ENCODE measurements at places on chromosomes 13 and 19.

DNA sequence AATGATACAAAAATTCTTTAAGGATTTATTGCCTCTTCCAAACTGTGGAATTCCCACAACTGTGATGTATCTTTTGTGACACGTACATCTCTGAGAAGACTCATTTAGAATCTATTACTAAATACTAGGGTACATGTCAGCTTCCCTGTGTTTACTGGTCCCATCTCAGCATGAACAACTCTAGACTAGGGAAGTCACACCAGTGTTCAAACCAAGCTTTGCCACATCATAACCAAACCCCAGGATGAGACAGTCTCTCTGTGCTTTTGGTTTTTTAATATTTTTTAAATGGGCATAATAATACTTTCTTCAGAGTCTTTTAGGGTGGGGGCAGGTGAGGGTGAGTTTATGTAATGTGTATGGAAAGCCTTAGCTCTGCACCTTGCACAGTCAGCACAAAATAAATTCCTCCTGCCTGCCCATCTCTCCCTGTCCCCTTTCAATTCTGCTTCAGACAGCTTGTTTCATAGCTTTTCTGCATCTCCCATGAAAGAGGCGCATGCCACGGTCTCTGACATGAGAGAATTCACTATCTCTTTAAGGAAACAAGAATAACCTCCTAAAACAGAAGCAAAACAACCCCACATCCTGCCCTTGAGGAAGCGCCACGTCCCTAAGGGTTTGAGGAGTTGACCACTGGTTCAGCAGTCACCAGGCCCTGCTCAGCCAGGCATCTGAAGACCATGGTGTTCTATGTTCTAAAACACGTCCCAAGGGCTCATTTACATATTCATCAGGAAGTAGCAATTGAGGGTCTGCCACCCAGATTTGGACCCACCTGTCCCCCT is 174.5 kb downstream of the USP12 start:
- DNase-seq, result no peak

DNA sequence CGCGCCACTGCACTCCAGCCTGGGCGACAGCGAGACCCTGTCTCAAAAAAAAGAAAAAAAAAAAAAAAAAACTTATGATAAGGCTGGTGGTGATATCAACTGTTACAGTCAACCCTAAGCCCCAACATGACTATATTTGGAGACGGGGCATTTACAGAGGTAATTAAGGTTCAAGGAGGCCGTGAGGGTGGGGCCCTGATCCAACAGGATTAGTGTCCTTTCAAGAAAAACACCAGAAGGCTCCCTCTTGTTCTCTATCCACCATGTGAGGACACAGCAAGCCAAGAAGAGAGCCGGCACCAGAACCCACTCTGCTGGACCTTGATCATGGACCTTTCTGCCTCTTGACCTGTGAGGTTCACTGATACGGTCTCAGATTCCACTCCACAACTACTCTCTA is 14.1 kb downstream of the MIER2 start:
- DNase-seq, result no peak

GRCh38 chr13:50187352-50188029 is 172.2 kb downstream of the KCNRG start:
- DNase-seq, result no peak

DNA sequence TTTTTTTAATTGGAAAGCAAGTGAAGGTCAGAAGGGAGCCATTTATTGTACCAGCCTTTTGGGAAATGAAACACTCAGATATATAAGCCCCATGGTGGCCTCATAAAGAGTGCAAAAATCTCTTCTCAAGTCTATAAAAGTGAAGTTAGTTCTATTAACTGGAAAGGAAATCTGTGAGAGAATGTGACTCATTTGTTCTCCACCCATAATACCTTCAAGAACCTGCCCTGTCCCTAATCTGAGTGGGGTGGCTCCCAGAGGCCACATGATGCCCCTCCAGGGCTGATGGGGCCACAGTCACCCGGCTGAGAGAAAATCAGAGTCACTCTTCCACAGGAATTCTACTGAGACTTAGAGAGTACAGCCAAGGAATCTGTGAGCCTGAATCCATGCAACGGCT is 65.8 kb upstream of the SERP2 start:
- no peak for DNase-seq

GRCh38 chr19:15197942-15198341 is 2.9 kb downstream of the NOTCH3 start:
- DNase-seq, result no peak

GRCh38 chr19:5492635-5493409 is 37.6 kb downstream of the ZNRF4 start:
- DNase-seq, result no peak

DNA sequence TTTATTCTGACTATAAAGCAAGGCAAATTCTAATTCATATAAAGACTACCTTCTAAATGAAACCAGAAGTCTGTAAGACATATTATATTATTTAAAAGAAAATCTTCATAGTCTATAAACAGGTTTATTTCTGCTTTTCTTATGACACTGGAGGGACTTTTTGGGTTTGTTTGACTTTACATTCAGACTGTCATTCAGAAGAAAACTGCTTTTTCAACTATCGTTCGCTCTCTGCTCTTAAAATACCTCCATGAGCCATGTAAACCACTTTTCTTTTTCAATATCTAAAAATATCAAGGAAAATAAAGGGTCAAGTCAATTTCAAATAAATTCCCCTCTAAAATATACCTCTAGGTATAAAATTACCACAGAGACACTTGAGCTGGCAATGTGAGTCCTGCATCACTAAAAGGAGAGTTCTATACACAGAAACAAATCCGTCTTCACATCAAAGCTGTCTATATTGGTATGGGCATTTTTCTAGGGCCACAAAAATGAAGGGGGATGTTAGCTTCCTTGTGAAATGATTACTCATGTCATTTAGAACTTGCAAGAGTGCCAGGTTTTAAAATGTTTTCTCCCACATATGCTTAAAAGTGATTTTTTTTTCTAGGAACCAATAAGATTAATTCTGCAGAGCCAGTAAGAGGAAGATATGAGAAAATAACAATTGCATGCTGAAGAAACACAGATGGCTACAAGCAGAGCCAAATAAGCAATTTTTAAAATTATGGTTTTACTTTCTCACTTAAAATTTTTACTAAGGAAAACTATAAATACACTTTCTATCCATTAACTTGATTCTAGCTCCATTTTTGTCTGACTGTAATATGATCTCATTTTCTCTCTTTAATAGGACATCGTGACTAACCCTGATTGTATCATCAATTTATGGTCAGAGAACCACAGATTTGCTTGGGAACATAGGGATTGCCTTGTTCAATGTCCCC is 181.8 kb downstream of the TBC1D4 start:
- no peak for DNase-seq

- no peak for DNase-seq
These were observed 117.7 kb downstream of the LHFPL6 start for GRCh38 chr13:39485314-39485700.

GRCh38 chr19:4660993-4661392 is 9.1 kb downstream of the MYDGF start:
- no peak for DNase-seq

DNA sequence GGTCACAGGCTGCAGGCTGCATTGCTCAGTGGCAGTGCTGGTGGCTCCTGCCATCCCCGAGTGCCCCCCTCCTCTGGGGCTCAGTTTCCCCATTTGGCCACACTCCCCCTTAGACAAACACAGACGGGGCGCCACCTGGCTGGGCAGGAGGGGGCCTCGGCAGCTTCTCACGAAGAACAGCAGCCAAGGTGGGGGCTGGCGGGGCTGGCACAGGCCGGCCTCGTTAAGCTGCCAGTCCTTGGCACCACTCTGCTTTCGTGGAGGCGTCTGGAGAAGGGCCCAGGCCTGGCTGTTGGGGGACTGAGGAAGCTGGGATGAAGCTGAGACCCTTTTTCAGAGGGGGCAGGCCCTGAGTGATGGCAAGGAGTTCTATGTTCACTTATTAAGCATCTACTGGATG is 3.7 kb upstream of the ZNRF4 start:
- no peak for DNase-seq

DNA sequence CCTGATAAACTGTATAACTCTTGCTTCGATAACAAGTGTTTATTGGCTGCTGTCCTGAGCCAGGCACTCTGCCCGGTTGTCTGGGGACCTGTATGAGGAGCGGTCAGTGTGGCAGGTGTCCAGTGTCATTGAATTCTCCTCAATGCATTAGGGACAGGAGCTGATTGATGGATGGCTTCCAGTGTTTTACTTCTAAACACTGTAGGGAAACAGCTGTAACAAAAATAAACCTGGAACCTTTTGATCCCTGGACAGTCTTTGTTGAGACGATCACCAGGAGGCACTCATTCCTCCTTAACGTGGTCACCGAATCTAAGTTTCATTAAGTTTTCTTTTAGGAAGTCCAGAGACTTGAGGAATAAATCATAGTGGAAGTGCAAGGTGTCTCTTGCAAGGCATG is 17.9 kb downstream of the UBAC2 start:
- no peak for DNase-seq

- no peak for DNase-seq
These were observed 22.1 kb upstream of the SACS start for GRCh38 chr13:23455401-23456185.

GRCh38 chr19:29503140-29503758 is 22.5 kb upstream of the VSTM2B start:
- DNase-seq, result no peak

- no peak for DNase-seq
These were observed 167.5 kb downstream of the URI1 start for GRCh38 chr19:30109565-30109964.

- no peak for DNase-seq
These were observed 9.3 kb upstream of the CPAMD8 start for GRCh38 chr19:17035842-17036424.

DNA sequence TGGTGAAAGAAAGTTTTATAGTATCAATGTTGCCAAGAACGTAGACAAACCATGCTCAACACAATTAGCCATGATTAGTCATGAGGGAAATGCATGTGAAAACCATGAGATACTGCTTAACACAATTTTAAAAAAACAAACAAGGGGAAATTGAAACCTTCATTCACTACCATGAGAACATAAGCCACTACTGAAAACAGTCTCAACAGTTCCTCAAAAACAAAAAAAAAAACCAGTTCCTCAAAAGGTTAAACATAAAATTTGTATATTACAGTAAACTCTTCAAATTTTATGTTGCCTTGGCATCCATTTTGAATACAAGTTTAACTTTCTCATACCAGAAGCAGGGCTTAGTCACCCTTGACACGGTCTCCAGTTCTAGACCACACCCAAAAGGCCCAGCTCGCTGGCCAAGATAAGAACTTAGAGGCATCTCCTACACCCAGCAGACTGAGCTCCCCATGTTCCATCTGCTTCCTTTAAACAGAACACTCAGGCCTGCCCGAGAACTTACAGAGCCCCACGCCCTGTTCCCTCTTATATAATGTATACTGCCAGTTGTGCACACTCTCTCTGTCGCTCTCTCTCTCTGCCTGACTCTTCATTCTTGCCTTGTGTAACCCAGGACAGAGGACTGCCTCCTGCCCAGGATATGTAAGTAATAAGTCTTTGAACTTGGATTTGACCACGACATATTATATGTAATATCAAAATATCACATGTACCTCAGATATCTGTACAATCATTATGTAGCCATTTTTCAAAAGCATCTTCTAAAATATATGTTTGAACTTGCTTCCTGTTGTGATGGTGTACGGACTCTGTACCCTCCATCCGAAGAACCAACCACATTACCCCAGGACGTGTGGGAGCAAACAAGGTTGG is 67.4 kb downstream of the STK24 start:
- DNase-seq, result no peak

DNA sequence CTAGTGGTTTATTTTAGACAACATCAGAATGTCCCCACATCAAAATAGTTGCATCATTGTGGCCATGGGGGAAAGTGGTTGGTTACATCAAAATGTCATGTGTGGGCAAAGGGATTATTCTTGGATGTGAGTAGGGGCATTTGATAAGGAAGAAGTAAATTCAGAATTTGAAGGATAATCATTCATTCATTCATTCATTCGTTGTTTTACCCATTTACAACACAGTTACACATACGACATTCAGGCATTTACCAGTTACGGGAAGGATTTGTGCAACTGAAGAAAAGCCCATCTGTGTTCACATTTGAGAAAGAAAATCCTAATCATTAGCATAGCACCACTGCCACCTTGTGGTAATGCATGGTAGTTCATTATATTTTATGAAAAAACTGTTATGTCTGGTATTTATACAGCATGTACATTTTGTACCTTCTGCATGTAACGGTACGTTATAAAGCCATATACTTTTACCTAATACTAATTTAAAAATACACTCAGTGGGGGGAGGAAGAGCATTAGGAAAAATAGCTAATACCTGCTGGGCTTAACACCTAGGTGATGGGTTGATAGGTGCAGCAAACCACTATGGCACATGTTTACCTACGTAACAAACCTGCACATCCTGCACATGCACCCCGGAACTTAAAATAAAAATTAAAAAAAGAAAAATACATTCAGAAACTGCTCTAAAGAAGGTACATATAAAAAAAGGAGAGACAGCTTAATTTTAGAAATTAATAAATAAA is 62.1 kb downstream of the DGKH start:
- peak; percentile 17 for DNase-seq

DNA sequence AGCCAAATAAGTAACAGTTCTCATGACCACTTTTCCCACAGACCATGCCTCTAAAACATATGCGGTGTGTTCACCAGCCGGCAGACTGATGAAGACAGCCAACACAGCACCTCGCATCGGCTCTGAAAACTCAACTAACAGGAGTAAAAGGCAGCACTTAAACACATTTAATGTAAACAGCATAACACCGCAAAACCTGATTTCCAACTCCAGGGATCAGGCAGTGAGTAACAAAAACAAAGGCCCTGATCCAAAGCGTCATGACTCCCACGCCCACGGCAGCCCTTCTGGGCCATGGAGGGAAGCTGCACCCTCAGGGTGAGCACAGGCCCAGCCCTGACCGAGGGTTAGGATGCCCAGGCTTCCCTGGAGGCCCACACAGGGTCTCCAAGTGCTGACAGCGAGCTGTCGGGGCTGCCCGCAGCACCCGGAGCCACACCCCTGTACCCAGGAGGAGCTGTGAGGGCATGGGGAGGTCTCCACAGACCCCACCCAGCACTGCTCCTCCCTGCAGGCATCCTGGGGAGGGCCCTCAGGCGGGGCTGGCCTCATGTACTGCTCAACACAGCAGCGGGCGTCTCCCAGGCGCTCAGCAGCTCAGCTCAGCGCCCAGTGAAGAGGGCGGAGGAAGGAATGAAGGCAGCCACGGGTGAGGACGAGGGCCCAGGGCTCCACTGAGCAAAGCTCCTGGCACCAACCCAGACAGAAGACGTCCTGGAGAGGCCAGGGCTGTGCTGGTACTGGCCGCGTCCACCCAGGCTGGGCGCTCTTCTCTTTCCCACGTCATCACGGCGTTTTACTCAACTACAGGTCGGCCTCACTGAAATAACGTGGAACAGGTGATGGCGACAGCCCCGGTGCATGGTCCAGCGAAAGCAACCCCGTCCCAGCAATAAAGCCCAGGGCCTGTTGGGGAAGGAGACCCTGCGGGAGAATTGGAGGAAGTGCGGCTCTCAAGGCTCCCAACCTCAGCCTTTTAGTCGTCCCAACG is 53.7 kb downstream of the RASA3 start:
- DNase-seq, result no peak

GRCh38 chr19:53951436-53951835 is 11.3 kb upstream of the CACNG8 start:
- DNase-seq, result no peak

All from stimulated activated CD4-positive, alpha-beta T cell treated with anti-CD3 and anti-CD28 coated beads, TNF-alpha, amount 100 ng/mL, for 24 hours (primary cell).